ENCODE measurements at places on chromosomes 2 and 18.

DNA sequence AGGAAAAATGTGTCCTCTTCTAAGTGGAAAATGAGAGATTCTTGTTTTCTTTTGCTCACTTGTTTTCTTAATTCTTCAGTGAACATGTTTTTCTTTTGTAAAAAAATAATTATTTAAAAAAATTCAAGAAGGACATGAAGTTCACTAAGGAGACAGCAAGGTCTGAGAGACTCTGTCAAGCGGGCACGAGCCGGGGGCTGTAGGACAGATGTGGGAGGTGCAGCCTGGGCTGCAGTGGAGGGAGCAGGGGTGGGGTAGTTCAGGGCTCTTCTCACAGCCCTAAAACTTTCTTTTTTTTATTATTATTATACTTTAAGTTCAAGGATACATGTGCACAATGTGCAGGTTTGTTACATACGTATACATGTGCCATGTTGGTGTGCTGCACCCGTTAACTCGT, 4.3 kb upstream of the HDAC4 start:
- DNase-seq, result no peak

- no peak for DNase-seq
Observed at GRCh38 chr18:25112821-25113434, 239.0 kb downstream of the ZNF521 start.

DNA sequence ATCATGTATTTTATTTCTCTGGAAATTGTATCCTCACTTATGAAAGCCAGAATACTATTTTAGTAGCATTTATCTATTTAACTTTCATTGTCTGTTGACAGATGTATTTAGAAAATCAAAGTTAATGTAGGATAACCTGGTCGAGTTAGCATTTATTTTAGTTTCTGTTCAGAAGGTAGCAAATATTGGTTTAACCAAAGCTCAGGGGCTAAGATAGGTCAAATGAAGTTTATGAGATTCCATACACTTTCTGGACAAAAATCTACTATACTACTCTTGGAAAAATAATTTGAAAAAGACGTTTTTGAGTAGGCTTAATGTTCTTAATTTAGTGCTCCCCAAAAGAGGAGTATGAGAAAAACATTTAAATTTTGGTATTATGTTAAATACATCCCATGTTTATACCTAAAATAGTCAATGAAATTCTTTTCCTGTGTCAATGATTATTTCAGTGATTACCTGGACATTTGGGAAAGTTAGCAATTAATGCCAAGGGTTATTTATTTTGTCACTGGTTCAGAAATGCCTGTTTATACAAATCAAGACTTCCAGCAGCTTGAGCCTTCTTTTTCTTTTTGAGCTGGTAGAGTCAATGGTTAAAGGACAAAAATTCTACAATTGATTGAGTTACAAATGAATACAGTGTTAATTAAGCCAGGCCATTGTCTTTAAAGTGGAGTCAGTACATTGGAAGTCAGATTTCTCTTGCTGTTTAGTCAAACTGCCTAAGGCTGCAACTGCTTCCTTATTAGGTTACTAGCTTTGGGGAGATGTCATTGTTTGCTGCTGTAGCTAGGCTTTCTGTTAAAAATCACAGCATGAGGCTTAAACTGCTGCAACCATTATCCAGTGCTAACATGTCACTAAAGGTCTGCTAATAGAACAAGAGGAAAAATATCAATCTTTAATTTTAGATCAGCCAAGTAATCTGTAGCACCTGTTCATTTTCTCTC, 182.3 kb downstream of the CAMKMT start:
- DNase-seq, result no peak

- DNase-seq, result no peak
Observed at GRCh38 chr18:35283923-35284794, 5.9 kb downstream of the ZSCAN30 start.

DNA sequence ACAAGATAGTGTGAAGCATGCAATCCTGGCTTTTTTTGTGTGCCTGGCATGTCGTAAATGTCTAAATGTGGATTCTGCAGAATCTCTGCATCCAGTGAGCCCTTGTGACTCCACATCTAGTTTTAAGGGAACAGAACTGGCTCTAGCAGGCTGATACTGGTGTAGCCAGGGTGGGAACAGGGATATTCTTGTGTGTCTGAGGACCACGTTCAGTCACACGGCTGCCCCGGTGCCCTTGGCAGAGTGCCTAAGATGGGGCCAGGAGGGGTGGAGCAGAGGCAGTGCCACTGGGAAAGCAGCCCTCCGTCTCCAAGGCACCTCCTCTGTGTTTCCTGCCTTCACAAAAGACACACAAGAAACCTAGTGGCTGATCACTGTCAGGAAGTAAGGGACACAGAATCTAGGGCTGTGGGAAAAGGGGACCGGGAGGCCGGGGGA, 91.5 kb upstream of the PARD3B start:
- DNase-seq, result no peak

GRCh38 chr18:61889541-61889940, 3.3 kb downstream of the RNF152 start:
- no peak for DNase-seq

DNA sequence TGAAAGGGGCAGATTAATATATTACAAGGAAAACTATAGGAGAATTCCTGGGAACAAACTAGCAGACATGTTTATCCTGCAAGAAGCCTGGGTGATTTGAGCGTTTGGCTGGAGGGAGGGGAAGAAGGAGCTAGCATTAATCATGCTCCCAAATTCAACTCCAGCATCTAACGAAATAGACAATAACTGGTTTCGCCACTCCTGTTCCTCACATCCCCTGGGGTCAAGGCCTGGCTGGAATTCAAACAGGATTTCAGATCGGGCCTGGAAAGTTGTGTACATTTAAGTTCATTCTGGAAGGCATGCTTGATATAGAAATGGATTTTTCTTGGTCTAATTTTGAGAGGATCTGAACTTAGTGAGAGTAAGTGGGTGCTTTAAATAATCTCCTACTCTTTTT, 126.1 kb upstream of the CTAGE1 start:
- DNase-seq, result no peak

DNA sequence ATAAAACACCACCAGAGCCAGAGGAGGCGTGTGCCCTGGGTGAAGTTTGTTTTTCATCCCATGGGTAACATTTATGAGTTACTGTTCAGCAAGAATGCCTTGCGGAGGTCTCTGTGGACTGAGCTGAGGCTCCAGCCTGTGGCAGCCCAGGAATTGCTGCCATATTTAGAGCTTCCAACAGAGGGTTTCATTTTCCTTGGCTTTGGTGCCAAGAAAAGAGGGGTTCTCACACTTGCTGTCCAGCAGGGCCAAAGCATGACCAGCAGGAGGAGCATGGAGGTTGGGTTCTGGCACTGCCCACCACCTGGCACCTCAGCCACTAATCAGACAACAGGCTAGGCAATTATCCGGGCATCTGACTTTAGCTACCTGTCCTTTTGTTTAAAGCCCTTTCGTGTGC, 36.7 kb downstream of the EPAS1 start:
- DNase-seq, result no peak

DNA sequence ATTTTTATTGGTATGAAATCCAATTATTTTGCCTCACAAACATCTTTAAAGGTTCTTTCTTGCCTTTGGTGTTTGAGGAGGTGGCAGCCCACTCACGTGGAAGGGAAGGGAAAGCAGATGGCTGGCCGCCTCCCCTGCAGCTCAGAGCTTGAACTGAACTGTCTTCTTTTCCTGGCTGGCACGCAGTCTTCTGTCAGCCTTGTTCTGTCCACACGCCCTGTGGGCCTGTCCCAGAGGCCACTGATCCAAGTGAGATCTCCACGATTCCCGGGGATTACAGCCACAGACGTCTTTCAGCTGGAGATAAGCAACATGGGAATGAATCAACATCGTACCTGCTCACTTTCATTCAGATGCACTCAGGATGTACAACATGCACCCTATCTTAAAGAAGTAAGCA, 73.3 kb downstream of the TMEM18 start:
- no peak for DNase-seq

DNA sequence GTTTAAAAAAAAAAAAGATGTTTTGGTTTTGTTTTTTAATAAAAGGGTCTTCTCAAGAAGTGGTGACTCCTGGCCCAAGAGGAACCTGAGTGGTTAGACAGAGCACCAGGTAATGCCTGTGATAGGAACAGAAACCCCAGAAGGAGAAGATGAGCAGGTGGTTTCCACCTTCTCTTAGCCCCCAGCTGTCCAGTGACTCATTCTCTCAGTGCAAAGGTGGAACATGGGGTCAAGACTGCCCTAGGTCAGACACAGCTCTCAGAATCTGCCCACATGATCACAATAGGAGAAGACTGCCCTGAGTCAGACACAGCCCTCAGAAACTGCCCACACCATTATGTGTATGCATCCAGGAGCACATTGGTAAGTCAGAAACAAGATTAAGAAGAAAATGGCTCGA, 61.8 kb downstream of the TBC1D8 start:
- DNase-seq, result no peak
